ENCODE measurements at places on chromosomes 3 and 15. TPM values are rescaled to one million over a fixed set of nuclear protein-coding genes. Genes with fewer than 3 reads are reported as not detected.

GRCh38 chr15:27045796-27046195 lies 74.8 kb downstream of the GABRG3 start:
- DNase-seq: no peak

DNA sequence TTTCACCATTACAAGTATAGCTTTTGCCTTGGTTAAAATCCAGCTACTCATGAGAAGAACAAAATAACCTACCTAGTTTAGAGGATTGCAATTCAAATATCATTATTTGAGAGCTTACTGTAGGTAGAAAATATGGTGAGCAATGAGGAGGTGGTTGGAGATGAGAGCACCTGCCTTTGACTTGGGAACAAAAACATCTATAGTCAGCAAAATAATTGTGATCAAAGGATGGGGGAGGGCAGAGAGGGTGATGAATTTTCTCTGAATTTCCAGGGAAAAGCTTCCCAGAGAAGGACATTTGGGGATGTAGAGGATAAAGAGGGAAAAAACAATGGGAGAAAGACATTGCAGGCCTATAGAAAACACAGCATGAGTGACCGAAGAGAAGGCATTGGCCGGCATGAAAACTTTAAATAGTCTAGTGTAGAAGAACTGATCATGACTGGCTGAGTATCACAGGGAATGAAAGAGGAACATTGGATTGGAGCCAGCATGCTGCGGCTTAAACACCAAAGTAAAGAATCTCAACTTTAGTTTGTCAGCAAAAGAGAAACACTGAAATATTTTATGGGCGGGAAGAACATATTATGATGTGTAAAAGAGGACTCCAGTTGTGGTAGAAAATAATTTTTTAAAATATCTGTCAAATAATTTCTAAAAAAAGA lies 581.3 kb downstream of the UNC13C start:
- peak; percentile 17 for DNase-seq

DNA sequence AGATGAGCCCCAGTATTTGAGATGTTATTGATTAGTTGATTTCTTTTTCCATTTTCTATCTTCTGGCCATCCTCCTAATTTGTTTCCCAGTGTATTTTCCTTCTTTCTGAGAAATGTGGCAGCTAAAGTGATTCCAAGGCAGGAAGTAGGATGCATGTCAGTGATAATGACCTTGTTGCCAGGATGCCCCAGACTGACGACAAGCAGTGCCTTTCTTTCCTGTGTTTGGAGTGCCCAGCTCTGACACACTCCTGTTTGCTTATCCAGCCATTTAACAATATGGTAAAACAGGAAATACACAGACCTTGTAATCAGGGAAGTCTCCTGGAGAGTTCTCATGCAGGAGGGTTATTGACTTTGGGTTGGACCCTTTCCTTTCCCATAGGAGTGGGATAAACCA lies 20.4 kb downstream of the TMOD2 start:
- no peak for DNase-seq

GRCh38 chr3:122312826-122313225 lies 12.2 kb upstream of the CSTA start:
- DNase-seq: no peak

DNA sequence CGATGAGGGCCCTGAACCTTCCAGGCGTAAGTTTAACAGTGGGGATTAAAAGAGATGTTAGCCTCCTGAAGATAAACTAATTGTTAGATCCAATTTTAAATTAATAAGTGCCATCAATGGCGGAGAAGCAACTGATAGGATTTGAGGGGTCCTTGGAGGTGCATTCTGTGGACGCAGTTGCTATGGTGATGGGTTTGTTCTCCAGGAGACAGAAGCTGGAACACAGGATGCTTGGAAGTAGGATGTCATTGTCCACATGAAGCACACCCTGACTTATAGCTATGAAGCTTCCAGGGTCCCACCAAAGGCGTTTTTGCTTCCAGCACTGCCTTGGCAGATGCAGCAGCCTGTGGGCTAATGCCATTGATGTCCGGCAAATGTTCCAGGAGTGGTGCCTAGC lies 331.0 kb upstream of the IL12A start:
- no peak for DNase-seq

DNA sequence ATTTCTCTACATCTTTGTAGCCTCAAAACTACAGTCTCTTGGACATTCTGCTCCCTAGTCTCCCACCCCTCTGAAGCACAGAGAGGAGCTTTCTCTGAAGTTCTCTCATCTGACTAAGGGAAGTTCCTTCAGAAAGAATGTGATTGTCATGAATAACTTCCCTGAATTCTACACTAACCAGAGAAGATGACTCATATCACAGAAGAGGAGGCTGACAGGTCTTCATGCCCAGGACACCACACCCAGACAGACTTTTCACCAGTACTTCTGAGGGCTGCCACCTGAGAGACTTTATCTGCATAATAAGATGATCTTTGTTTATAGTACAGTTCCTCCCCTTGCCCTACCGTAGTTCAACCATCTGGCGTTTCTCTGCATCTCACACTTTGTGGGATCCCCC lies 52.8 kb downstream of the CDIN1 start:
- no peak for DNase-seq

The GOLGA6C gene
- not detected for total RNA-seq

The ZNF445 gene
- total RNA-seq: 21.1 TPM

The TMEM44 gene
- total RNA-seq: 7.4 TPM
